ENCODE measurements at places on chromosomes 16 and 17.
A peak's percentile ranks its signal among the peaks of the same experiment; 100 is the strongest.

- DNase-seq = no peak
Observed at GRCh38 chr17:21204935-21205334, 9.0 kb downstream of the TMEM11 start.

- DNase-seq = no peak
Observed at GRCh38 chr16:71572497-71573116, 4.3 kb downstream of the TAT start.

GRCh38 chr16:10520869-10521578 is 59.4 kb downstream of the EMP2 start:
- no peak for DNase-seq

DNA sequence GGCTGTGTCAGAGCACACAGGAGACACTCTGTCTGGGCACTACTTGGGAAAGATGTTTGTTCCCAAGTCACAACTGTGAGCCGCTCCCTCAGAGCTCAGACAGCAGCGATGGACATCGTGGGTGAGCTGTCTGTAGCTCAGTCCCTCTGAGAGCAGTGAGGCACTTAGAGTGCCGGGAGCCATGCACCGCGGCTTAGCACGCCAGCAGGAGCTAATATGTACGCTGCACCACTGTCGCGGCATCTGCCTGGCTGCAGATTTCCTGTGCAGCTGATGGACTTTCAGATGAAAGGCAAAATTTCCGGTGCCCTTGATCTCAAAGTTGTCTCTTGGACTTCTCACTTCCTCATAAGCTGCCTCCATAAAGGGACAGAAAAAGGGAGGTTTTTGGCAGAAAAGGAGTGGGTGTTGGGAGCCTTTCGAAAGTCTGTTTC is 92.8 kb upstream of the ZNF469 start:
- DNase-seq = no peak

- DNase-seq = no peak
Observed at GRCh38 chr16:65675161-65675560, 553.3 kb upstream of the CDH11 start.

DNA sequence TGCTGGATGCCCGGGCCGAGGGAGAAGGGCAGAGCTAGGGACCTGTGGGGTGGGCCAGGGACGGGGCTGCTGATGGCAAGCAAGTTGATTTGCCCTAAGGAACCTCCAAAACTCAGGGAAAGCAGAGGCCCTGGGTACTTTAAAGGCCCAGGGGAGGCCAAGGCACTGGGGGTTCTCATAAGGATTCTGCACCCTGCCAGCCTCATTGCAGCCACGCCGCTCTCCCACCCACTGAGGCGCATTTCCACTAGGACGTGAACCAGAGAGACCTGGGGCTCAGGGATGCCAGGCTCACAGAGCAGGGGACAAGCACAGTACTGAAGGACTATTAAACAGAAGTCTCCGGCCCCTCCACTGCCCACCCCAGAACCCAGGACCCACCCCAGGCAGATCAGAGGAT is 39.4 kb upstream of the RBFOX3 start:
- no peak for DNase-seq

DNA sequence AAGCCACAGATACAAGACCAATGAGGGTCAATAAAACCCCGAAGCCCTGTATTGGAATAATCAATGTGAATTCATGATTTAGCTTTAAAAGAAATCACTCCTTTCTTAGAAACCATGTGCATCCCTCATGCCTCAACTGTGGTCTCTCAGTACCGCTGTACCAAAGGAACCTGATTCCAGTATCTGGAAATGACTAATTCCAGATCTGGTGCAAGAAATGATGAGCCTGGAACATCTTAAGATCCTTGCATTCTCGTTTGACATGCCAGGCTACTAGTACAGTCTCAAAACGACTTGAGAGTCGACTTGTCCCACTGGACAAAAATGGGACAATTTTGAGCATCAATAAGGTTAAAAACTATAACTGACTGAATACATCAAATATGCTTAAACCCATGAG is 21.2 kb downstream of the USP31 start:
- DNase-seq = peak; percentile 43

DNA sequence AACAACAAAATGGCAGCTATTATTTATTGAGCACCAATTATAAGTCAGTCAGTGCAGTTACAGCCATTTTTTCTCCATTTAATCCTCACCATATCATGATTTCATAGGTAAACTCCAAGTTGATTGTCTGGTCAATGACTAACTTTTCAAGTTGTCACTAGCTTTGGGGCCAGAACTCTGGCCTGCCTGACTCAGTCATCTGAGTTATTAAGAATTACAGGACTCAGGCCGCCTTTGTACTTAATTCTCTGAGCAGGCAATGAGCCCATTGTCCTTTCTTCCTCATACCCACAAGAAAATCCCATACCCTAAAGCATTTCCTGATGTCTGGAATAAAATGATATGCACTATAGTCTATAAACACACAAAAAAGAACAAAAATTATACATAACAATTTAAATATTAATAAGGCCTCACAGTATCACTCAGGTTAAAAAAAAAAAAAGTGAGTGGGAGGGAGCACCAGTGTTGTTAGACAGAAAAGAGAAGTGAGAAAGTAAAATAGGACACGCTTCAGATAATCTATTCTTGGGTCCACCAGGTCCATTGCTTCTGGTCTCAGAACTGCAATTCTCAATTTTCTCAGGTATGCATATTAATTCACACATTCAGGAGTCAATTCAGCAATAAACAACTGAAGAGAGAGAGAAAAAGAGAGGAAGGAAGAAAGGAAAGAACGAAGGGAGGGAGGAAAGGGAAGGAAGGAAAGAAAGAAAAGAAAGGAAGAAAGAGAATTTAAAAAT is 70.2 kb downstream of the SPAG9 start:
- DNase-seq = no peak

GRCh38 chr17:42133461-42134041 is 10.9 kb downstream of the HSPB9 start:
- DNase-seq = no peak

DNA sequence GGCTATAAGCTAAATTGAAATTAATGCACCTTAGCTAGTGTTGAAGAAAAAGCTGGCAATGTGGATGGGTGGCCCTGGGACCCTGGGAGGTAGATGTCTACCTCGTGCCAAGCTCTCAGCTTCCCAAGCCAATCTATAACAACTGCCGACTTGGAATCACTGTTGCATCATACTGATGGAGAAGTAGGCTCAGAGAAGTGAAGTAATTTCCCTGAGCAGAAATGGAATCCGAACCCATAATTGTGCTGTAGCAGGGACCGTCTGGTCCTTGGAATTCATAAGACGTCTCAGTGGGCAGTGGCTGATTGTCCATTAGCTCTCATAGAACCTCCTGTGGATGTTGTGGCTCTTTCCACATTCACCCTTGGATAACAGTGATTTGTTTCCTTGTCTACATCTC is 196.6 kb downstream of the RAB11FIP4 start:
- DNase-seq = no peak

GRCh38 chr16:78830599-78830998 is 731.1 kb downstream of the WWOX start:
- DNase-seq = no peak

DNA sequence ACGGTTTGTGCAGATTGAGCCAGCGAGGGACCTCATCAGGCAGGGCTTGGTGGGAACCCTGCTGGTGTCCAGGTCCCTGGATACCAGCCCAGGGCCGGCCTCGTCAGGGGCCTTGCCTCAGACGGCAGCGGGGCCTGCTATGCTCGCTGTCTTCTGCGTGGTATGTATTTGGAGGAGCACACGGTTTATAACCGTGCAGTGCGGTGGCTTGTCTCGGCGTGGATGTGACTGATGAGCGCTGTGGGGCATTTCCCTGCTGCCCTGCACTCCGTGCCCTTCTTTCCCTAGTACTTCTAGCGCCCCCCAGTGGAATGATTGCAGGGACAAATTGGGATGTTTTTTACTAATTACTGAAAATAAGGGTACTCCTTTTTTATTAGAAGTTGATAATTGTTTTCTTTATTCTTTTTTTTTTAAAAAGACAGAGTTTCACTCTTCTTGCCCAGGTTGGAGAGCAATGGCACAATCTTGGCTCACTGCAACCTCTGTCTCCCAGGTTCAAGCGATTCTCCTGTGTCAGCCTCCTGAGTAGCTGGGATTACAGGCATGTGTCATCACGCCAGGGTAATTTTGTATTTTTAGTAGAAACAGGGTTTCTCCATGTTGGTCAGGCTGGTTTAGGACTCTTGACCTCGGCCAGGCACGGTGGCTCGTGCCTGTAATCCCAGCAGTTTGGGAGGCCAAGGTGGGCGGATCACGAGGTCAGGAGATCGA is 15.3 kb downstream of the TBCD start:
- peak; percentile 29 for DNase-seq

GRCh38 chr17:64174686-64175456 is 44.9 kb upstream of the ERN1 start:
- DNase-seq = peak; percentile 61

DNA sequence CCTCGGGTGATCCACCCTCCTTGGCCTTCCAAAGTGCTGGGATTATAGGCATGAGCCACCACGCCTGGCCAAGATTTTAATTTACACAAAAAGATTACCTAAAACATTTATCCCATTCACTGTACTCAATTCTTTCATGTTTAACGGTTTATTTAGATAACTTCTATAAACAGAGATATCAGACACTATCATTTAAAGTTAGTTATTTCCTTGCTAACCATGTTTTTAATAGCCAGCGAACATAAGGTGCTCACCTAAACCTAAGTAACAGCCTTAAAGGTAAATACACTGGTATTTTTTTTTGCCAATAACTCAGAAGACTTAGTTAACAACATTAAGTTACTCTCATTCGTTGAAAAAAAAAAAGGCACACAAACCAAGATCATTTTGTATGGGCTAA is 82.0 kb upstream of the C17orf78 start:
- DNase-seq = no peak

DNA sequence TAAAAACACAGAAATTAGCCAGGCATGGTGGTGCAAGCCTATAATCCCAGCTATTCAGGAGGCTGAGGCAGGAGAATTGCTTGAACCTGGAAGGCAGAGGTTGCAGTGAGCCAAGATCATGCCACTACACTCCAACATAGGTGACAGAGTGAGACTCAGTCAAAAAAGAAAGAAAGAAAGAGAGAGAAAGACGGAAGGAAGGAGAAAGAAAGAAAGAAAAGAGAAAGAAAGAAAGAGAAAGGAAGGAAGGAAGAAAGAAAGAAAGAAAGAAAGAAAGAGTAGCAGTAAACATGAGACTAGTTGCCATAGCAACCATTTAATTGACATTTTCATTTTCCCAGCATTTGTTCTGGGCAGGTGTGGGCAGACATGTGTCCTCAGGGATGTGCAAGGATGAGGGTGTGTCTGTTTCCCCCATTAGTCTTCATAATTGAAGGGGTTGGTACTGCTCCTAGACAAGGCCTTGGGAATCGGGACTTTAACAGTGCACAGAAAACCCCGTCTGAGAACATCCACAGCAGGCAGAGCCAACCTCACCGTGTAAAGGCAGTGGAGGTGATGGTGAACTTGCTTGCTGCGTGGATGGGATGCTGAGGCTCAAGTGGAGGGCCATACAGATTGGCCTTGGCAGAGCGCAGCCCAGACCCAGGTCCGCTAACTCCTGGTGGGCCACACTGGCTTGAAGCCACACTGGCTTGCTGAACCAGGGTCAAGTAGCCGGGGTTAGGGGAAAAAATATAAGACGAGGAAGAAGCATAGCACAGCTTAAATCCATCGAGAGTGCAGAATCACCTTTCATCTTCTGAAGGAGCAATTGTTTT is 35.2 kb upstream of the KIFC3 start:
- no peak for DNase-seq

GRCh38 chr16:58010886-58011285 is 9.7 kb downstream of the USB1 start:
- no peak for DNase-seq

- DNase-seq = no peak
Observed at GRCh38 chr16:1152123-1152638, 725 bp upstream of the CACNA1H start.

- no peak for DNase-seq
Observed at GRCh38 chr17:59423903-59424302, 92.4 kb downstream of the YPEL2 start.

GRCh38 chr17:2055292-2056205 is 646 bp downstream of the HIC1 start:
- no peak for DNase-seq

DNA sequence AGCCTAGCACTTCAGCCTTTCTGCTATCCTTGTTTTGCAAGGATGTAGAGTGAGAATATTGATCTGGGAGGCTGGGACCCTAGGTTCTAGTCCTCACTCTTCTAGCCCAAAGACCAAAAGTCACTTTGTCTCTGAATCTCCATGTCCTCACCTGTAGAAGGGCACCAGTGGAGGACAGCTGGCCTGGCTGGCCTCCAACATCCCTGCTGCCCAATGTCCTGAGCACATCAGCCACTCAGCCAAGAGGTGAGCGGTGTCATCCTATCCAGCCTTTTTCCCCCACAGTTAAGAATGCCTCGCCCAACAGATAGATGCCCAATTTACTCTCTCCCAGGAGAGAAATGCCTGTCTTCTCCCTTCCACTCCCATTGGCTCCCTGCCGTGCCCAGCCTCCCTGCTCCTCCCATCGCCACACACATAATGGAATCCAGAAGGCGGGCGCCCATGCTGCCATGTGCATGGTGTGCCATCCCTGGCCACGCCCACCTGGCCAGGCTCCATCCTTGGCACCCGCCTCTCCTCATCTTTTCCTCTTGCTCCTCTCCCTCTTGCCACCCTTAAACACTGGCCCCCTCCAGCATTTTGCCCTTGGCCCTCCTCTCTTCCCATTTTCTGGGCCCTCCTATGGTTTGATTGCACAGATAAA is 157.3 kb upstream of the SDK2 start:
- no peak for DNase-seq

DNA sequence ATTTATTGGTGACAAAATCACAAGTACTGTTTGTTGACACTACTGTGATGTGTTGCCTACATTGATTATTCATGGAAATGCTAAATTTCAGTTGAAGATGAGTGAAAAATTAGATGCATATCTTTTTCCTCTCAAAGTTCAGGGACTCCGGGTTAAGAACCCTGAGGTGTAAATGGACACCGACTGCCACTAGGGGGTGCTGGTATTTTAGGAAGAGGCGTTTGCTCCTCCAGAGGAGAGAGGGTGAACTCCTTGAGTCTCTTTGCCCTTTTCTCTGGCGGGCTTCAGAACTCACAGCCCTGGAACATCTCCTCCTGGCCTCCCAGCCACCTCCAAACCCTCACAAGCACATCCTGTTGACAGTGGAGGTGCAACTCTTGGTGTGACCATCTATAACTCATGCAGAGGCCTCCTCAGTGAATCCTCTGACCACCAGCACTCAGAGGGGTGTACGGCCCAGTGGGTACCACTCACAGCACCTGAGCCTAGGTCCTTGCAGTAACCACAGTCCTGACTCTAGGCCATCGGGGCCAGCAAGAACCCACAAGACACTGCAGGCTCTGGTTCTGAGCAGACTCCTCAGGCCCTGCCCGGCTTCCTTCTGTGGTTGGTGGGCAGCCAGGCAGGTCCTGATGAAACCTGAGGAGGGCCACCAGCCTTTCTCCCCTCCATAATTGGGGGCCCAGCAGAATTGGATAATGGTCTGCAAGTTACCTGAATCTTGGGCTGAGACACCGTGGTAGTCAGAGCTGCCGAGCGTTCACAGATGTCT is 26.2 kb upstream of the PIK3R5 start:
- DNase-seq = peak; percentile 47

Measured in fibroblast of gingiva (primary cell).